ENCODE measurements at places on chromosomes 2 and 18.

GRCh38 chr2:233572468-233572867 is 5.9 kb upstream of the USP40 start:
- no peak overlapping the region for H3K27ac ChIP-seq
- H3K4me3 ChIP-seq, result no peak overlapping the region
- no peak for DNase-seq

- H3K27me3 ChIP-seq, result no peaks in the 10 kb centered on the region
- H3K27ac ChIP-seq, result no peak overlapping the region
- no peak for DNase-seq
- no peaks in the 10 kb centered on the region for H3K4me1 ChIP-seq
- no peak overlapping the region for H3K4me3 ChIP-seq
These were observed 9.2 kb upstream of the D2HGDH start for GRCh38 chr2:241724975-241725870.

DNA sequence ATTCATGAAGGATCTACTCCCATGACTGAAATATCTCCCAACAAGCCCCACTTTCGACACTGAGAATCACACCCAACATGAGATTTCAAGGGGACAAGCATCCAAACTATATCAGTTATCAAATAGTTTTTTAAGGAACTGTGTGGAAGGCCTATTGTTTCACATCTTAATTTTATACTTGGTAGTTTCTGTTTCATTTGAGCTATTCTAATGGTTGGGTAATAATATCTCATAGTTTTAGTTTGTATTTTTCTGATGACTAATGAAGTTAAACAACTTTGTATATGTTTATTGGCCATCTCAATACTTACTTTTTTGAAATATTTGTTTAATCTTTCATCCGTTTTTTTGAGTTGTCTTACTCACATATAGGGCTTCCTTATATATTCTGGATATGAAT is 135.0 kb downstream of the SCG2 start:
- no peaks in the 10 kb centered on the region for H3K36me3 ChIP-seq
- H3K4me1 ChIP-seq, result no peaks in the 10 kb centered on the region
- H3K27me3 ChIP-seq, result no peaks in the 10 kb centered on the region
- no peak for DNase-seq
- no peak overlapping the region for H3K27ac ChIP-seq

DNA sequence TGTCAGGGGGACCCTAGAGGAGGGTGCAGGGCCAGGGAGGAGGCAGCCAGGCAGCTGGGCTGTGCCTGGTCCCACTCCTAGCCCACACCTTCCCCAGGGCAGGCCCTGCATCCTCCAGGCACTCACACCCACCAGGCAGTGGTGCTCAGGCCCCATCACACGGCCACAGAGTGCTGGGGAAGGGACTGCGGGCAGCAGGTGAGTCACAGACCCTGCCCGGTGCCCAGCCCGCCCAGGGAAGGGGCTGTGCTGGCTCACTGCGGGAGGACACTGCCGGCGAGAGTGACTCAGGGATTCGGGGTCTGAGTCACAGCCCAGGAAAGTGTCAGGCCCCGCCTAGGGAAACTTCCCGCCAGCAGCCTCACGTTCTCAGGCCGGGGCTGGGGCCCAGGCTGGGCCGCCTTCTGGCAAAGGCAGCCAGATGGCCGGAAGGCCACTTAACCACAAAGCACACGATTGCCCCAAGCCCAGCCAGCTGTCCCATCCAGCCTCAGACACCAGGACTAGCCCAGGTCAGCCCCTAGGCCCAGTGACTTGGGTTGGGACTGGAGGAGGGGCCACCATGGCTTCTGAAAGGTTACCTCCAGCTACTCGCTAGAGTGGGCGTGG is 42.2 kb downstream of the BIN1 start:
- H3K4me3 ChIP-seq, result no peak overlapping the region
- no peaks in the 10 kb centered on the region for H3K27me3 ChIP-seq
- no peaks in the 10 kb centered on the region for H3K36me3 ChIP-seq

Data from mesendoderm (in vitro differentiated cells).